ENCODE measurements at places on chromosomes 11 and 22. TPM values are rescaled to one million over a fixed set of nuclear protein-coding genes. Genes with fewer than 3 reads are reported as not detected.

OTOG gene
- not detected for total RNA-seq

ABCC8 gene
- total RNA-seq = 0.42 TPM

ZP1 gene
- total RNA-seq = not detected

SEZ6L gene
- 0.21 TPM for total RNA-seq

KRTAP5-10 gene
- not detected for total RNA-seq

GDPD4 gene
- not detected for total RNA-seq

DNA sequence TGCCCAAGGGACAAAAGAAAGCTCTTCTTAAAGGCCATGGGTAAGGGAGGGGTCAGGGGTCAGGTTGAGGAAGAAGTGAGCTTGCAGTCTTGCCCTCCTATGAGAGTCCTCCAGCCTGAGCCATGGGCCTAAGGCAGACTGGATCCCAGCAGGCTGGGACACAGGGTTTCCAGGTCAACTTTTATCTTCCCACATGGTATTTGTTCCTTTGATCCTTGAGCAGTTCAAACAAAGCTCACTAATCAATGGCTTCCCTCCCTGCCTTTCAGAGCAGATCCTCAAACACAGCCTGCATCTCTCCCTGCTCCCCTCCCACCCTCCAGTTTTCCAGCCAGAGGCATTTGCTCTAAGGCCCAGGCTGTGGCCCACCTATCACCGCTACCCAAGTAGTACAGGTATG lies 589.3 kb downstream of the INSC start:
- H3K27me3 ChIP-seq = no peaks in the 10 kb centered on the region
- peaks cover 6% of the 10 kb centered on the region for H3K4me1 ChIP-seq
- no peak overlapping the region for H3K4me3 ChIP-seq
- H3K27ac ChIP-seq = no peak overlapping the region
- no peaks in the 10 kb centered on the region for H3K36me3 ChIP-seq
- DNase-seq = no peak

DNA sequence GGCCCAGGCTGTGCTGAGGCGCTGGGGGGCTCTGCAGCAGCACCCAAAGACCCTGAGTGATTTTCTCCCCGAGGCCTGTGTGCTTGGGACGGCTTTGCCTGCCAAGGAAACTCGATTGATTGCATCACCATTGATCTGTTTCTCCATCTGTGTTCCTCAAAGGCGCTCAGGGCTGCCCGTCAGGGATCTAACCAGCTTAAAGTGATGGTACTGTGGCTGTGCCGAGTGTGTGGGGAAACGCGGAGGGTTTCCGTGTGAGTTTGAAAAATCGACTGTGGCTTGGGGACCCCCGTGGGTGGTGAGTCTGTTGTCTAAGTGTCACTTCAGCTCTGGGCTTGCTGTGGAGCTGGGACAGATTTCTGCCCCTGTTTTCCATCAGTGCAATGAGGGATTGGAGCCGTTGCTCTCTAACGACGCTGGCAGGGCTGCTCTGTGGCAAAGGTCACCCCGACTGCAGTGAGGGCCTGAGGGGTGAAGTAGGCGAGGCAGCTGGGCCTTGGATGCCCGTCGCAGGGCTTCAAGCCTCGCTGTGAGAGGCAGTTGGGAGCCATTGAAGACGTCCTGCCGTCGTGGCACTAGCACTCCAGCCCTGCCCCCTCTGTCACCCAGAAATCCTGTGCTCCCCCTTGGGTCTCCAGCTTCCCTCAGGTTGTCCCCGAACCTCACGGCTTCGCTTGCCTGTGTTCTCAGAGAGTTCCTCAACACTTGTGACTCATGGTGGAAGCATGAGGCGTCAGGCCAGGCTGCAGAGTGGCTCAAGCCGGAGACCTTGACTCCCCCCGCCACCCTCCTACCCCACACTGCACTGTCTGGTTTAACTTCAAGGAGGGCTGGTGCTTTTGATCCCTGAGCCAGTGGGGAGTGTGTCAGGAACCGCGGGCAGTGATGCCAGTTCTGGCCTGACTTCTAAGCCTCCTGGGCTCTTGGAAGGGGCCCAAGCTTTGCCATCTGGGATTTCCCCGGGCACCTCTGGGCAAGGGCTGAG lies 21.8 kb downstream of the CACNA1I start:
- H3K27ac ChIP-seq = no peak overlapping the region
- DNase-seq = peak; percentile 5
- peak overlapping the region; percentile 10 for H3K4me3 ChIP-seq
- no peaks in the 10 kb centered on the region for H3K27me3 ChIP-seq
- H3K36me3 ChIP-seq = no peaks in the 10 kb centered on the region

DNA sequence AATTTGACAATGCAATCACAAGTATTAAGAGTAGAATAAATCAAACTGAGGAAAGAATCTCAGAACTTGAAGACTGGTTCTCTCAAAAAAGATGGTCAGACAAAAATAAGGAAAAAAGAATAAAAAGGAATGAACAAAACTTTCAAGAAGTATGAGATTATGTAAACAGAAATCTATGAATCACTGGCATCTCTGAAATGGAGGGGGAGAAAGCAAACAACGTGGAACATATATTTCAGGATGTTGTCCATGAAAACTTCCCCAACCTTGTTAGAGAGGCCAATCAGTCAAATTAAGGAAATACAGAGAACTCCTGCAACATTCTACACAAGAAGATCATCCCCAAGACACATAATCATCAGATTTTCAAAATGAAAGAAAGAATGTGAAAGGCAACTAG lies 235.7 kb downstream of the SBF2 start:
- H3K4me1 ChIP-seq = no peaks in the 10 kb centered on the region
- H3K27me3 ChIP-seq = no peaks in the 10 kb centered on the region
- H3K4me3 ChIP-seq = no peak overlapping the region

DNA sequence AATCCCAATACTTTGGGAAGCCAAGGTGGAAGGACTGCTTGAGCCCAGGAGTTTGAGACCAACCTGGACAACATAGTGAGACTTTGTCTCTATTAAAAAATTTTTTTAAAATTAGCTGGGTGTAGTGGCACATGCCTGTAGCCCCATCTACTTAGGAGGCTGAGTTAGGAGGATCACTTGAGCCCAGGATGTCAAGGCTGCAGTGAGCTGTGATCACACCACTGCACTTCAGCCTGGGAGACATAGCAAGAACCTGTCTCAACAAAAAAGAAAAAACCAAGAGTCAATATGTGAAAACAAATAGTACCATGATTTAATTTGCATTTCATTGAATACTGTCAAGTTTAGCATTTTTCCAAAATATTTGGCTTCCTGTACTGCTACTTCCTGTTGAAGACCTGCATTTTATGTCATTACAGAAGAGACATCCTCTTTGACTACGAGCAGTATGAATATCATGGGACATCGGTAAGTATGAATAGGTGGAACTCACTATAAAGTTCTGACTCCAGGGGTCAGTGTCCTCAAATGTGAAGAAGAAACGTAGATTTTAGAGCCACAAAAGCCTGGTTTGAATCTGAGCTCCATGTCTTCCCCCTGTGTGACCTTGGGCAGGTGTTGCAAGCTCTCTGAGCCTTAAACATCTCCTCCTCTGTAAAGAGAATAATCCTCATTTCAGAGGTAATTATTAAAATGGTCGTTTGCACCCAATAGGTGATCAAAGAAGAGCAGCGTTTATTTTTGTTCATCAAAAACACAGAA lies 16.0 kb downstream of the CDC45 start:
- H3K27ac ChIP-seq = no peak overlapping the region
- DNase-seq = no peak
- H3K27me3 ChIP-seq = no peaks in the 10 kb centered on the region
- no peak overlapping the region for H3K4me3 ChIP-seq

GRCh38 chr22:31104869-31105268 lies 2.5 kb downstream of the SELENOM start:
- DNase-seq = no peak
- H3K27me3 ChIP-seq = no peaks in the 10 kb centered on the region
- peaks cover 14% of the 10 kb centered on the region for H3K36me3 ChIP-seq
- H3K4me3 ChIP-seq = peak overlapping the region; percentile 94

DNA sequence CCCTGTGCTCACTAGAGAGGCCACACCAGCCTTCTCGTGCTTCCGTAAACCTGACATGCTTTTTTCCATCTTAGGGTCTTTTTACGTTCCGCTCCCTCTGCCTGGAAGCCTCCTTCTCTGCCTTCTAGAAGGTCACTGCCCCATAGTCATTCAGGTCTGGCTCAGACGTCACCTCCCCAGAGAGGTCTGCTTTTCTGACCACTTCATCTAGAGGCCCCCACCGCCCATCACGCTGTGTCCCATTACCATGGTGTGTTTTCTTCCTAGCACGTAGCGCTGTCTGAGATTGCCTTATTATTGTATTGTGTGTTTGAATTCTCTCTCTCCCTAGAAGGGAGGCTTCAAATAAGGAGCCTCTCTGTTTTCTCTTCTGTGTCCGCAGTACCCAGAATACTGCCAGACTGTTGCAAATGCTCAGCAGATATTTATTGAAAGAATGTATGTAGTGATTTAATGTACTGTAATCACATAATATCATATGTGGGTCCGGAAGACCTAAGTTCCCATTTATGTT lies 10.0 kb downstream of the TAB1 start:
- H3K36me3 ChIP-seq = no peaks in the 10 kb centered on the region
- H3K4me3 ChIP-seq = no peak overlapping the region
- no peak for DNase-seq
- peaks cover 15% of the 10 kb centered on the region for H3K4me1 ChIP-seq

GRCh38 chr11:63380130-63380529 lies 10.5 kb downstream of the SLC22A9 start:
- H3K4me3 ChIP-seq = no peak overlapping the region
- no peaks in the 10 kb centered on the region for H3K27me3 ChIP-seq
- DNase-seq = no peak
- no peaks in the 10 kb centered on the region for H3K36me3 ChIP-seq

DNA sequence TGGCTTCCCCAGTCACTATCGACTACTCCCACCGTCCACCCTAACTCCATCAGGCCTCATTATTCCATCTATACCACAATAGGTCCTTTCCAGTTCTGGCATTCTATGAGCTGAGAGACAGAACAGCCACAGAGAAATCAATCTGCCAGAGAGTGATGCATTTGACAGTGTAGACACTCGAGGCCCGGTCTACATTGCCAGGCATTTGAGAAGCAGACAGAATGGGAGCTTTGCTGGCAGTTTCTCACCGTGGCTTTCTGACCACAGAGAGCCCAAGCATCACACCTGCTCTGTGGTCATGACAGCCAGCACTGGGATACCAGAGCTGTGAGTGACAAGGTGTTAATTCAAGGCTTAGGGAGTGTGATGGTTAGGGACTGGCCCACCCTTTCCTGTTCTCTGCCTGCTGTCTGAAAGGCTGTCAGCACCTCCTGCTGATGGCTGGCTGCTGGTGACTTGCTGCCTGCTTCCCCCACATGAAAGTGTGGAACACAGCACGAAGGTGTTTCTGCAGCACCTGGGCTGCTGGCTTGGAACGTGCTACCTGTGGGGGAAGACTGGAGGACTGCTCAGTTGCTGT lies 137.8 kb downstream of the KIRREL3 start:
- H3K36me3 ChIP-seq = no peaks in the 10 kb centered on the region
- H3K4me3 ChIP-seq = no peak overlapping the region
- H3K4me1 ChIP-seq = no peaks in the 10 kb centered on the region
- no peak for DNase-seq
- H3K27me3 ChIP-seq = no peaks in the 10 kb centered on the region
- H3K27ac ChIP-seq = no peak overlapping the region

DNA sequence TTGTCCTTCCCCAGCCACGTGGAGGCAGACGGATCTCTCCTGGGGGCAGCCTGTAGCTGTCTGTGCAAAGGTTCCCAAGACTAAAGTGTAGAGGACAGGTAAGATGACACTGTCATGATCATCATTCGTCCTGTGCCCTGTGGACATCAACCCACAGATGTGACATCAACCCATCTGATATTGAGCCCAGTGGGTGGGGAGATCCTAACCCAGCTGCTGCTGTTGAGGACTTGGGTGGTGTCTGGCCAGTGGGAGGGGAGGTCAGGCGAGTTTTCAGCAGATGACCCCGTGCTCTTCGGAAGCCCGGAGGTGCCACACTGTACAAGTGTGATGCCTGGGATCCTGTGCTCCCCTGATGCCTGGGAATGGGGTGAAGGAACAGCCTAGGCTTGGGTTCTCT lies 1.2 kb upstream of the GAL start:
- no peaks in the 10 kb centered on the region for H3K36me3 ChIP-seq
- H3K4me1 ChIP-seq = peaks cover 6% of the 10 kb centered on the region
- peaks cover 17% of the 10 kb centered on the region for H3K27me3 ChIP-seq
- no peak overlapping the region for H3K4me3 ChIP-seq

DNA sequence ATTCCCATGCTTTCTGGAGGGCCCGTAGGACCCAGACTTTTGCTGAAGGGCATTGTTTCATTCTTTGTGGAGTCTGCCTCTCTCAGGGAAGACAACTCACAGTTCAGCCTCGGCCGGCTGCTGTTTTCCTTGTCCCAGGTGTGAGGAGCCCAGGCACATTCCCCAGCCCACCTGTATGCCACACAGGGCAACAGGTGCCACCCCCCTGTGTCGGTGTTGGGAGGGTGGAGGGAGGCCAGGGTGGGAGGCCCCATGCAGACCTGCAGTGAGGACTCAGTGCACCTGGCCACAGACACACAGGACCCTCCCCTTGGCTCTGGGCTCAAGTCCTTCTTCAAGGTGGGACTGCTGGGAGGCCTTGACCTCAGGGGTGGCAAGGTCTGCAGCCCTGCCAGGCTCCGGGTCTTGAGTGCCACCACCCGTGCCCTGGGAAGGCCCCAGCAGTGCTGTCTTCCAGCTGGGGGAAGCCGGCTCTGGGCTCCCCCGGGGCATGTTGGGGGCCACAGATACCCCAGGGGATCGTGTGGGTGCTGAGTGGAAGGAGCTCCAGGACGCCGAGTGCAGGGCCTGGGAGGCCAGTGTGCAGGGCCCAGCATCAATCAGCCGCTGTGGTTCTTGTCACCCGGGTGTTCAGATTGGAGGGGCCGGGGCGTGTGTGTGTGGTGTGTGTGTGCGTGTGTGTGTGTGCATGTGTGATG lies 1286.1 kb downstream of the BRD1 start:
- H3K4me1 ChIP-seq = peaks cover 19% of the 10 kb centered on the region
- no peaks in the 10 kb centered on the region for H3K27me3 ChIP-seq
- H3K4me3 ChIP-seq = no peak overlapping the region
- H3K36me3 ChIP-seq = no peaks in the 10 kb centered on the region
- no peak for DNase-seq

DNA sequence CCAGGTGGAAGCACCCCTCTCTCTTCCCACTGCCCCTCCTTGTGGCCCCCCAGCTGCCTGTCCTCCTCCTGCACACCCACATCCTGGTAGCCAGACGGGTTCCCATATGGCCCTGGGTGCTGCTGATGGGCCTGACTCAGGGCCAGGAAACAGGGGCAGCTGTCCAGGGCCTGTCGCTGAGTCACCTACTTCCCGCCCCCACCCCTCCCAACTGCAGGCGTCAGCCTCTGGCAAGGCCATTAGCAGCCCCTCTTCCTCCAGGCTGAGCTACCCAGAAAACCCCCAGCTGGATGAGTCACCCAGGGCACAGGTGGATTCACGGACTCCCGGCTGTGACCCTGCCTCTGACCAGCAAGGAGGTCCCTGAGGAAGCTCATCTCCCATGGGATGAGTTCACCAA lies 6.9 kb upstream of the GAL start:
- no peak overlapping the region for H3K4me3 ChIP-seq
- no peak overlapping the region for H3K27ac ChIP-seq
- H3K27me3 ChIP-seq = no peaks in the 10 kb centered on the region
- no peaks in the 10 kb centered on the region for H3K4me1 ChIP-seq
